Ecto neural progenitor cell (in vitro differentiated cells): ENCODE measurements at places on chromosomes 7 and 10.

DNA sequence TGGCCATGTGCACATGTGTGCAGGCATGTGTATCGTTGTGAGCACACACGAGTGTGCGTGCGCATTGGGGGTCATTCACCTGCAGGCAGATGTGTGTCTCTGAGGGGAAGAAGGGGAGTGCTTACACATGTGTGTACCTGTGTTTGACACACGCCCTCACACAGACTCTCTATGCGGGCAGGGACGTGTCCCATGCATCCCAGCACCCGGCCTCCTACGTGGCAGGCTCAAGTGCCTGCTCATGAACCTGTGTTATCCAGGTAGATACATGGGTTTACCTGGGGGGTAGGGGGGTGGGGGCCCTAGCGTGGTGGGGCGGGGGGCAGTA lies 18.6 kb downstream of the KCP start:
- no peak for DNase-seq

GRCh38 chr7:158035343-158035742 lies 552.3 kb downstream of the PTPRN2 start:
- no peak for DNase-seq

GRCh38 chr10:95429639-95430038 lies 131.5 kb downstream of the SORBS1 start:
- DNase-seq = no peak

DNA sequence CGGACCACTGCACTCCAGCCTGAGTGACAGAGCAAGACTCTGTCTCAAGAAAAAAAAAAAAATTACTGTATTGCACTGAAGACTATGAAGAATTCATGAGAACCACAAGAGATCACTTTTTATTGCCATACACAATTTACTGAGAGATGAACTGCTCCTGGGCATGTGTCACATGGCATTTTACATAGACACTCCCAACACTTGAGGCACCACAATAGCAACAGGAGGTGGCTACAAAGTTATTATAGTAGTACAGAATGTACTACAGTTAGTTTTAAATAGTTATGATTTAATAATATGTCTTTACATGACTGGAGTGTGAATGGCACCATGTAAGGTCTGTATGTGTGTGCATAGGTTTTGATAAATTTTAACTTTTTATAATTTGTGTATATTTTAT lies 70.6 kb downstream of the KMT2E start:
- no peak for DNase-seq

GRCh38 chr10:117662751-117663540 lies 120.4 kb downstream of the EMX2 start:
- no peak for DNase-seq

- DNase-seq = no peak
These were observed 175.6 kb upstream of the VWC2 start for GRCh38 chr7:49597805-49598204.

- no peak for DNase-seq
These were observed 154.6 kb upstream of the TARP start for GRCh38 chr7:38428041-38428440.

DNA sequence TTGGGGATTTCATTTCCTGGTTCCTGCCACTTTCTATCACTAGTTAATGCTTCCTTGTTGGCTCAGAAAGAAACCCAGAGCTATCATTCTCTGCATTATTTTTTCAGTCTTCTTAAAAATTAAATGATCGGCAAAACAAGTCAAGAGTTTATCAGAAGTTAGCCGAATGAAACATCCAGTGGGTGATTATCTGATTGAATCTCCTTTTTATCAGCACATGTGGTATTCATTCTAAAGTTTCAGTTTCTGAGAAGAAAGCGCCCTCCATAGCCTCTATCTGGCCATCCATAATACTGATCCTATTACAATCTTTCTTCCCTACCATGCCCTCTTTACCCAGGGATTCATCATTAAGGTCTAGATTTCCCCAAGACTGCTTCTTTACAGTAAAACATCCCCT lies 71.8 kb downstream of the OSBPL3 start:
- no peak for DNase-seq

GRCh38 chr10:129659508-129660268 lies 192.6 kb downstream of the MGMT start:
- no peak for DNase-seq

- no peak for DNase-seq
These were observed 34.0 kb upstream of the JCAD start for GRCh38 chr10:30093303-30093950.

GRCh38 chr7:4136036-4136435 lies 546.1 kb upstream of the FOXK1 start:
- no peak for DNase-seq

DNA sequence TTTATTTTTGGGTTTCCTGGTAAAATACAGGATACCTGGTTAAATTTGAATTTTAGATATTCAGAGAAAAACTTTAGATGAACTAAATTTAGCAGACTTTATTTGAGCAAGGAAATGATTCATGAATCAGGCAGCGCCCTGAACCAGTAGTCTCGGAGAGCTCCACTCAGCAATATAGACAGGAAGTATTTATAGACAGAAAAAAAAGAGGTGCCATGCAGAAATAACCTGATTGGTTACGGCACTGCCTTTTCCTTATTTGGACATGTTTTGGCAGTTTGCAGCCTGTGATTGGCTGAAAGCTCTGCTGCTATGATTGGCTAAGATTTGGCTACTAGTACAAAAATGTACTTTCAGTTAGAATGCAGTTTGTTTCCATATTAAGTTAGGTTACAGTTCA lies 198.3 kb upstream of the DKK1 start:
- no peak for DNase-seq

DNA sequence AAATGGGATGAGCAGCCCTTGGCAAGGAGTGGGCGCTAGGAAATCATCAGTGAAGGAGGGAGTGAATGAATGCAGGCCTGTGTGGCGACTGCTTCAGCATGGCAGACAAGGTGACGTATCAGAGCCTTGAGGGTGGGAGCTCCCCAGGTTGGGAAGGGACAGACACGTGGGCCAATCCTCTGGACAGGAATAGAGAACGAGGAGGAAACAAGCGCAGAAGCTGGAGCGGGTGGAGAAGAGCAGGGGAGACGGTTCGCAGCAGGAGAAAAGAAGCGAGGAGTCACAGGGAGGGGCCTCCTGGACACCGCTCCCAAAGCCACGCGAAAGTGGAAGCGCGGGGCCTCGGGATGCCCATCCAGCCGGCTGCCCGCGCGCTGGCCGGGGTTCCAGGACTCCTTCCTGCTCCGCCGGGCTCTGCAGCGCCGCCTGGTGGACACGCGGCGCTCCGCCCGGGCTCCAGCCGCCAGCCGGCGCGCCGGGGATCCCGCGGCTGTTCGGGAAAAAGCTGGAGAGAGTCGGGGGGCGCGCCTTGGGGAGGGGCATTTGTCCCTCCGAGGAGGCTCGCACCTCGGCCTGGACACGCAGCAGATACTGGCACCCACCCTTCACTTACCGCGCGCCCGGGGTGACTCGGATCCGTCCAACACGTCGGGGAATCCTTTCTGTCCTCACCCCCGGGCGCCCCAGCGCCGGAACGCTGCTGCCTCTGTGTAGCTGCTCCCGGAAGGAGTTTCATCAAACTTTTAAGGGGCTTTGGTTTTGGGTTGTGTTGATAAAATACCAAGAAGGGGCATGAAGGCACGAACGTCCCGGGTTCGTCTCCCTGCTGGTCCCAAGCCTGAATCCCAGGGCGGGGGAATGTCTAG lies 6.3 kb downstream of the ZNF503 start:
- peak; percentile 86 for DNase-seq

DNA sequence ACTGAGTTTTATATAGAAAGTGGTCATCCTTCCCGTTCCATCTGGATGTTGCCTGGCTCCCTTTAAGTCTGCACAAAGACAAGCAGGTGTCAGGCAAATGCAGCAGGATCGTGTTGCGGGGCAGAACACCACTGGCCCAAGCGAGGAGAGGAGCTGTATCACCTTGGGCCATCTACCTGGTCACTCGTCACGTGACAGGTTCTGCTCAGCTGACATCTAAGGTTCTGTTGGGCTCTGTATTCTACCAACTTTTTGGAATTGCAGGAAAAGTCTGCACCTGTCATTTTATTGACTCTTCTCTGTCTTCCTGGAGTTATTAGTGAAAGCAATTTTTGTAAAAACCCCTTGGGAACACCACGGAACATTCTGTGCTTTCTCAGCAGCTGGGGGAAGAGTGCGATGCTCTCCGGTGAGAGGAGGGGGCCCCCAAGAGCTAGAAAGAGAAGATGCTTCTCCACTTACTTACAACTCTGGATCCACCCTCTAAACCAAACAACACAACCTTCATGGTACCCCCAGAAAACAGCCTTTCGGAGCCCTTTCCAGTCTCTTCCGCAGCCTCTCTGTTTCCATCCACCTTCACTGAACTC lies 83.4 kb upstream of the NMT2 start:
- DNase-seq = no peak

- no peak for DNase-seq
These were observed 186.0 kb downstream of the JAZF1 start for GRCh38 chr7:27994639-27995038.

DNA sequence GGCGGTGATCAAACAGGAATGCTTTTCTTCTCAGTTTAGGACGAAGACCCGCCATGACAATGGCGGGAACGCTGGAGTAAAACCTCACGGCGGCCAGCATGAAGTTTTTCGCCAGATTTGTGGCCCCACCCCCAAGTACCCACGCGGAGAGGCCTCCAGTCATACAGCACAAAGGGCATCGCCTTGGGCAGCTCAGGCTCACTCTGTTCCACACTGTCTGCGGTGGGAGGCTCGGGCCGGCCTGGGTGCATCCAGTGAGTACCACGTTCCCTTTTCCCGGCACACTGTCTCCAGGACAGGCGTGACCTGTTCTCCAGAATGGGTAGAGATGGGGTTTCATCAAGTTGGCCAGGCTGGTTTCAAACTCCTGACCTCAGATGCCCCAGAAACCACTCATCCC lies 27.3 kb downstream of the ASB13 start:
- no peak for DNase-seq

DNA sequence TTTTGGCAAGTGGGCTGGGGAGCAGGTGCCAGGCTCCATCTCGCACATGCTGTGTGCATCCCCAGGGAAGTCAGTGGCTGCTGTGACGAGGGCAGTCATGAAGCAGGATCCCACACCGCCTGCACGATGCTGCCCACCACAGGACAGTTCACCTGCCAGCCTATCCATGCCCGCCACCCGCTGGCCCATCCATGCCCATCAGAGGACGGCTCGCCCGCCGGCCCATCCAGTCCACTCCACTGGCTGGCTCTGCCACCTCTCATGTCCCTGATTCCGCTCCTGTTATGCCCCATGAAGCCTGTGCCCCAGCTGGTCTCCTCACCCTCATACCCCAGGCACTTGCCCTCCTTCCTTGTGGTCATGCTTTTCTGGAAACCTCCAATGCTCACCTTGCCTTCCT lies 18.2 kb upstream of the INMT start:
- no peak for DNase-seq

- no peak for DNase-seq
These were observed 23.4 kb upstream of the FEZF1 start for GRCh38 chr7:122327969-122328368.

DNA sequence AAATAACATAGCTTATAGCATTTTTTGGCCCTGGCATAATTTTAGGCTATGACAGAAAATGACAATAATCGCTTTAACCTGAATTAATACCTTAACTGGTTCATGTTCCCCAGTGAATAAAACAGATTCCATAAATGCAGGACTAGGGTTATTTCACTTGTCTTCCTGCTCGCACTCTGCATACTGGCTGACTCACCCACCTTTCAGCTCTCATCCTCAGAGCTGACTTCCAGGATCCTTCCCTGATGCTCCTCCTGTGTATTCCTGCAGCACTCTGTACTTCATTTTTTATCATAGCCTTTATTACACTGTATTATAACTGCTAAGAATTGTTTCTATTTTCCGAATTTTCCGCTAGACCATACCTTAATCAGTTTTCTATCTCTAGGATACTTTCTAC lies 123.7 kb downstream of the AVL9 start:
- no peak for DNase-seq

- DNase-seq = no peak
These were observed 548.0 kb upstream of the SEMA3D start for GRCh38 chr7:85734823-85735222.

GRCh38 chr10:30978843-30979242 lies 52.8 kb downstream of the ZNF438 start:
- no peak for DNase-seq

GRCh38 chr10:93404048-93404354 lies 78.1 kb downstream of the MYOF start:
- DNase-seq = no peak

DNA sequence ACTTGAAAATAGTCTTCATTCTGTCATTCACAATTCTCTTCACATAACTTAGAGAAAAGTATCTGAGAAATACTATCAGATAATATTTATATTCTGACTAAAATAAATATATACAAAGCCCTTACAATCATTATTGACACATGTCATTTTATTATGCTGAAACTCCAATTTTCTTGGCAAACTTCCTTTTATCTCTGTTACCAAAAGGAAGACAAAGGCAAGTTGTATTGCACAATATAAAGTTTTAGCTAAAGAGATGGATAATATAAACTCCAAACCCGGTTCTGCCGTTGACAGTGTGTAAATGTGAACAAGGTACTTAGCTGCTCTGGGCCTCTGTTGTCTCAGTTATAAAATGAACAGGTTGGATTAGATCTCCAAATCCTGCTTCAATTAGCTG lies 99.0 kb upstream of the MDFIC start:
- DNase-seq = no peak

DNA sequence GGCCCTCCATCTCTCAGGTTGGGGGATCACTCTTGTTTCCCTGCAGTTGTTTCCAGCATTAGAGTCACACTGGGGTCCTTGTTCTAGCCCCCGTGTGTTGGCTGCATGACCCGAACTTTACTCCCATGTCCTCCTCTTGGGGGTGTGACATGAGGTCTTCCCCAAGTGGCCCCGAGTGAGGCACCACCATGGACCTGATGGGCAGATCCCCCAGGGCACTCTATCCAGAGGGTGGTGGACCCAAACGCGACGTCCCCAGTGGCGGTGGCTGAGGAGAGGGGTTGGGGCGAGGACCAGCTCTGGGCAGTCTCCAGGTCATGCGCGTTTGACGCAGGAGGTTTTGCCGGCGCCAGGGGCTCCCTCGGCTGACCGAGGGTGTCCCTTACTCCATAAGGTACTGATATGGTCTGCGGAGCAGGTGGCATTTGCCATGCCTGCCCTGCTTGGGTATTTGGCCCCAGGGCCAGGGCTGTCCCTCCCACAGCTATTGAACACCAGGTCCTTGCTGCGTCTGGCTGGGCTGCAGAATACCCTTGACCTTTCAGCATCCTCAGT lies 131.9 kb downstream of the LHPP start:
- DNase-seq = no peak

DNA sequence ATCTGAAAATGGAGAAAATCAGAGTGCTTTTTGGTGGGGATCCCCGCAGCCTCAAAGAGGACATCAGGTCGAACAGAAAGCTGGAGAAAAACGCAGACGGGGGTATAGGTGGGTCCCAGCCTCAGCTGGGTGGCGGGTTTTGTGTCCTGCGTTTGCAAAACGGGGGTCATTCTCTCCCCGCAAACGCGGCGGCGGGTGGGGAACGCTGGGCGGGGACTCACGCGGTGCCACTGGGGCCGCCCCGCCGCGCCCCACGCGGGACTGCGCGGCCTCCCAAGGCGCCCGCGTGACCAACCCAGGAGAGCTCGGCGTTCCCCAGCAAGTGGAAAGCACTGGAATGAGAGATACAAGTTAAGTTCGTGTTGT lies 806 bp upstream of the VIPR2 start:
- no peak for DNase-seq

GRCh38 chr7:91079487-91079886 lies 184.7 kb upstream of the FZD1 start:
- DNase-seq = no peak

GRCh38 chr10:68099736-68100135 lies 9.6 kb upstream of the MYPN start:
- DNase-seq = no peak

GRCh38 chr10:89887406-89887805 lies 186.0 kb downstream of the KIF20B start:
- no peak for DNase-seq
